NCI-H1436 treated with DMSO at 0.1 percent for 48 hours (cell line): ENCODE measurements at places on chromosomes 5 and 9.
A peak's percentile ranks its signal among the peaks of the same experiment; 100 is the strongest.

GRCh38 chr9:137812356-137813023 lies 65.1 kb upstream of the CACNA1B start:
- DNase-seq, result no peak

GRCh38 chr5:135246605-135246922 lies 152.5 kb downstream of the MACROH2A1 start:
- no peak for DNase-seq

GRCh38 chr5:141874262-141874964 lies 3.8 kb downstream of the PCDH1 start:
- no peak for DNase-seq

- no peak for DNase-seq
These were observed 186.7 kb downstream of the NXNL2 start for GRCh38 chr9:88721495-88722279.

DNA sequence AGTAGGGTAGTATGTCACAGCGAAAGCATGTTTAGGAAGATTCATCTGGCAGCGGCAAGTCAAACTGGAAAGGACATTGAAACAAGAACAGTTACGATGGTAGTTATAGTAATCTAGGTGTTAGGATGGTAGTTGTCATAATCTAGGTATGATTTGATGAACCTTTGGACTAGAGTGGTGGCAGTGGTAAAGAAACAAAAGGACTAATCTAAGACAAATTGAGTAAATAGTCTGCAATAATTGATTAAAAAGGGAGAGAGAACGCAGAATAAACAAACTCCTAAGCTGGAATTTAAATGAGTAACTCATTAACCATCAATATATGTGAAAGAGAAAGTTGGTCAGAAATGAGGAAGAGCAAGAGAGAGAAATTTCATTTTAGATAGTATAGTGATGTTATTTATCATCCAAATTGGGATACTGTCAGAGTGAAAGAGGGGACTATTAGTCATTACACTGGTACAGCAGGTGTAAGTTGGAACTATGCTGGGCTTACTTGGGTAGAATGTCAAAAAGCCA lies 56.8 kb downstream of the MTREX start:
- no peak for DNase-seq

GRCh38 chr5:15525703-15526275 lies 25.8 kb downstream of the FBXL7 start:
- DNase-seq, result no peak

GRCh38 chr5:143010351-143010750 lies 240.2 kb downstream of the ARHGAP26 start:
- DNase-seq, result no peak

GRCh38 chr9:38092656-38093055 lies 23.6 kb upstream of the SHB start:
- DNase-seq, result no peak

GRCh38 chr5:102811972-102812371 lies 56.9 kb downstream of the PAM start:
- DNase-seq, result peak; percentile 51

DNA sequence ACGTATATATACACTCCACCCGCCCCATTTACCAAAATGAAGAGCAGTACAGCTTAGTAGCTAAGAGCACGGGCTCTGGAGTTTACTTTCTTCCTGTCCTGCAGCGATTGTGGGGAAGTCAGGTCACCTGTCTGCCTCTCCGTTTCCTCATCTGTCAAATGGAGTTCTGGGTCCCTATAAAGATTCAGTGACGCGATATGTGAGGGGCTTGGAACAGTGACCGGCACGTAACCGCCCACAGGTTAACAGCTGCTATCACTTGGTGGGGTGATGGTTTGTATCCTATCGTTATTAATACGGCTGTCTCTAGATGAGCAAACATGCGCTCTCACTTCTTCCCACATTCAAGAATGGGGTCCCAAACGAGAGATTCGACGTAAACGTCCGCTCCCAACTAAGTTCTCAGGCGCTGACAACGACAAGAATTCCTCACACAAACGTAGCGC lies 426 bp downstream of the FAM114A2 start:
- DNase-seq, result no peak
